CD4-positive, alpha-beta T cell treated with Interleukin-17A for 1 hour (primary cell): ENCODE measurements at places on chromosomes 7 and 10.

- DNase-seq: no peak
Measured at GRCh38 chr7:155066417-155066950, 3.6 kb upstream of the HTR5A start.

GRCh38 chr10:132162021-132162531 lies 24.7 kb upstream of the DPYSL4 start:
- peak; percentile 68 for DNase-seq

DNA sequence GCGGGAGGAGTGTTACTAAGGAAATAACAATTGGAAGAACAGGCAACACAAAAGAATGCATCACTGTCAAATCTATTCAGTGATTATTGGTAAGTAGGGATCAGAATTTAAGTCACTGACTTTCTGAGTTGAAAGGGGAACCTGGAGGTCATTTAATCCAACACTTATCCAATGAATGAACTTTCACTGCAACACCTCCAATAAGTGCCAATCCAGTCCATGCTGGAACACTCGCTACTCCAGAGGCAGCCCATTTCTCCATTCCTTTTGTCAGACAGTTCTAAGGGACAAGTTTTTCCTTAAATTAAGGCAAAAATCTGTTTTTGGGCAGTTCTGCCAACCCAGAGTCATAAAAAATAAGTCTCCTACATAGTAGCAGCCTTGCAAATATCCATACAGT lies 29.5 kb downstream of the FRA10AC1 start:
- no peak for DNase-seq

DNA sequence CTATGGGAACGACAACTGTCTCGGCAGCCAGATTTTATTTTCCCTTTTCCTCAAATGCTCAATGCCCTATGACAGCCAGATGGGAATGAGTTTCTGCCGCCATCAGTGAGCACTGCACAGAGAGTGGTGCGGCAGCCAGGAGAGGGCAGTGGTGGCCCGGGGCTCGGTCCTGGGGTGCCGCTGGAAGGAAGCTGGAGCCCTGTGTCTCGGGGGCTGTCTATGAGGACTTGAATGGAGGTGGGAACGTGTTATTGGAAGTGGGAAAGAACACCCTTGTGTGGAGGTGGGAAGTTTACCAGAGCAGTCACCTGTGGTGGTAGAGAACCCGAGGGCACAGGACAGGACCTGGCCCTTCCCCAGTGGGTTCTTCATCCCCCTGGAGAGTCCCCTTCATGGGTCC lies 35.8 kb downstream of the JAKMIP3 start:
- DNase-seq: no peak

GRCh38 chr7:3294432-3295100 lies 6.5 kb upstream of the SDK1 start:
- DNase-seq: no peak

DNA sequence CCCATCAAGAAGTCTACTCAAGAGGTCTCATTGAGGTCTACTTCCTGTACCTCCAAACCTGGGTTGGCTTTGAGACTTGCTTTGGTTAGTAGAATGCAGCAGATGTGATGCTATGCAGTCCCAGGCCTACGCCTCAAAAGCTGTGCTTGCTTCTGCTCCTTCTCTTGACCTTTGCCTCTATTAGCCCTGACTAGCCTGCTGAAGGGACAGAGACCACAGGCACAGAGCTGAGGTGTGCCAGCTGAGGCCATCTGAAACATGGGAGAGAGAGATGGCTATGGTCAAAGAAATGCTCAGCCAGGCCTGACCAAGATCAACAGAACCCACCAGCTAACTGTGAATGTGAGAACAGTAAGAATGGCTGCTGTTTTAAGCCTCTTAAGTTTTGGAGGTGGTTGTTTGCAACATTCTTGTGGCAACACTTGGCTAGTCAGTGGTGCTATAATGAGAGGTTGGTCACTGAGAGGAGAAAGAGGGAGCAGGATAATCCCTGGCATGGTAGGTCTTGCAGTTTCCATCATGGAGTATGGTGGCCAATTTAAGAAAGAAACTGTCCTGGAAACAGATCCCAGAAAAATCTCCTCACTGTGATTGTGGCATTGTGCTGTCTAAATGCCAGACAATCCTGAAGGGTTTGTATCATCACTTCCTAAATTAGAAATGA lies 176.1 kb upstream of the PHYHIPL start:
- no peak for DNase-seq

DNA sequence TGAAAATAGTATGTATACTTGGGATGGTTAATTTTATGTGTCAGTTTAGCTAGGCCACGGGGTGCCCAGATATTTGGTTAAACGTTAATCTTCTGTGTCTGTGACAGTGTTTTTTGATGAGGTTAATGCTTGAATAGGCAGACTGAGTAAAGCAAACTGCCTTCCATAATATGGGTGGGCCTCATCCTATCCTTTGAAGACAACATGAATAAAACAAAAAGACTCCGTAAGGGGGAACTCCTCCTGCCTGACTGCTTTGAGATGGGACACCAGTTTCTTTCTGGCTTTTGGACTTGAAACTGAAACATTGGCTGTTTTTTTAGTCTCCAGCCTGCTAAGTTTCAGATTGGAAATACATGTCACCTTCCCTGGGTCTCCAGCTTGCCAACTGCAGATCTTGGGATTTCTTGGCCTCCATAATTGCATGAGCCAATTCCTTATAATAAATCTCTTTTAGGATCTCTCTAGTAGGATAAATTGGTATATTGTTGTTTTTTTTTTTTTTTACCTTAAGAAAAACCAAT lies 59.9 kb upstream of the GLCCI1 start:
- no peak for DNase-seq

GRCh38 chr10:57168611-57169240 lies 807.7 kb upstream of the ZWINT start:
- DNase-seq: no peak

DNA sequence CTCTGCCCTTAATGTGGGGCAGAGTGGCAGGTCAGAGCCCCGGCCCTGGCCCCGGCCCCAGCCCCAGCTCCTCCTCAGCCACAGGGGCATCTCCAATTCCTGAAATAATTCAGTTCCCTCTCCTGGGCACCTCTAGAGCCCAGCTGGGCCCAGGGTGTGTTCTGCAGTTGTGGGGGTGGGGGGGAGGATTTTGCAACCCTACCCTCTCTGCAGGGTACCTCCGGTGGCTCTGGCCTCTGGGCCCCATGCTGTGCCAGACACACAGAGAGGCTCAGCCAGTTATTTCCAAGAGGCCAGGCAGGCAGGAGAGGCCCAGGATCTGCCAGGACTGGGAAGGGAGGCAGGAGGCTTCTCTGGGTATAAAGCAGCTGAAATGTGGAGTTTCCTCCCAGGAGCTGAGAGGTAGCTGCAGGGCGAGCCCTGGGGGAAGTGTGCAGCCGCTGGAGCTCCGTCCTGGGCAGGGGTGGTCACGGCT lies 47.9 kb downstream of the PWWP2B start:
- DNase-seq: no peak

DNA sequence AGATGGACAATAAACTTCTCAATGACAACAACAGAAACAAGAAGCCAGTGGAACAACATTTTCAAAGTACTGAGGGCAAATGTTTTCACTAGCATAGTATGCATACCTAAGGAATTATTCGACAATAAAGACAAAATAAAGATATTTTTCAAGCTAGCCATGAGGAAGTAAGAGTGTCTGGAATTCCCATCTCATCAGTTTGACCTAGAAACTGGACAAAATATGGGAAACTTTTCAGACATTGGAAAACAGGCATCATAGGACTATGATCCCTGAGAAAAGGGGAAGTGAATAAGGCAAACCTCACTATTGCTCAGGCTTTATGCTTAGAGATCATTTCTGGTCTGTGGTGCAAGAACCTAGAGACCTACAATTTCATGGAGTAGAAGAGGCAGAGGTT lies 86.3 kb downstream of the OAT start:
- no peak for DNase-seq

DNA sequence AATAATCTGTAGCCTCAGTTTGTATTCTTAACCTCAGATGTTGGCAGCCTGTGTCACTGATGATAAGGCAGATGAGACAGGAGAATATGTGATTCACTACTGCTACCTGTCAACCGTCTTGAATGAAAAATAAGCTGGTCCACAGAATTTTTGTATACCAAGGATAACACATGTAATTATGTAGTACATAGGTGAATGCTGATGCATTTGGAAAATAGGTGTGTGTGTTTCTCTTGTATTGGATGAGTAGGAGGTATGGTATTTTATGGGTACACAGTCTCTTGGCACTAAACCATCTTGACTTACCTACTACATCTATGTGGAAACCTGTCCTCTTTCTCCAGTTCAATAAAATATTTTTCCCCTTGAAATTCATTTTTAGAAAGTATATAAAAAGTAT lies 20.7 kb upstream of the ZRANB1 start:
- DNase-seq: no peak

DNA sequence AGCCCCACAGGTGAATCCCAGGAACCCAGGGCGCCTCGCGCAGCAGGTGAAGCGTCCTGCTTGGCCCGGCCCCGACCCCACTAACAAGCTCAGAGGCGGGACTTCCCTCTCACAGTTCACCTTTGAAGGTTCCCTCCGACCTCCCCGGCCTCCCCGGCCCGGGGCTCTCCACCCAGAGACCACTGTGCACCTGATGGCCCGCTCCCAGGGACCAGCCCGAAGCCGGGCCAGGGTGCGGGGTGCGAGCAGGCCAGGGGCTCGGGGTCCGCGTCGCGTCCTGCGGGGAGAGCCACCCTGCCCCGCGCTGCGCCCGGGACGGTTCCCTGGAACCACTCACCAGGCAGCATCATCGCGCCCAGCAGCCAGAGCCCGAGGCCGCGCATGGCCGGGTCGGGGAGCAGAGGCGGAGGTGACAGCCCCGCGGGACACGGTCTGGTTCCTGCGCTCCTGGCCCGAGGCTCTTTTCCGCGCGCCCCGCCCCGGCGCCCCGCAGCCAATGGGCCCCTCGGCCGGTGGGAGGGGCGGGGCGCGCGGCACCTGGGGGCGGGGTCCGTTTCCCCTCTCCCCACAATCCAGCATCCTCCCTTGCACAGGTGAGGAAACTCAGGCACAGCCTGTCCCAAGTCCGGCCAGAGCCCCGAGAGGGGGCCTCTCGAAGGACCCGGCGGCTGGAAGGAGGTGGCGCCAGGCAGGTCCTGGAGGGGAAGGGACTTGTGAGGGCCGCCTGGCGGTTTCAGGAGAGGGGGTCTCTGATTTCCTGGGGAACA lies at the start of gene ADAM8:
TSS of gene ADAM8 (minus strand) at position 434 of the 767 bp plus-strand sequence. CDS start at position 383, 51 bp downstream.
- DNase-seq: peak; percentile 75

- DNase-seq: no peak
Measured at GRCh38 chr7:2197436-2198155, 35.1 kb downstream of the MAD1L1 start.

- no peak for DNase-seq
Measured at GRCh38 chr7:79988653-79989052, 146.0 kb upstream of the GNAI1 start.

GRCh38 chr10:73584737-73585136 lies 6.4 kb downstream of the USP54 start:
- no peak for DNase-seq

DNA sequence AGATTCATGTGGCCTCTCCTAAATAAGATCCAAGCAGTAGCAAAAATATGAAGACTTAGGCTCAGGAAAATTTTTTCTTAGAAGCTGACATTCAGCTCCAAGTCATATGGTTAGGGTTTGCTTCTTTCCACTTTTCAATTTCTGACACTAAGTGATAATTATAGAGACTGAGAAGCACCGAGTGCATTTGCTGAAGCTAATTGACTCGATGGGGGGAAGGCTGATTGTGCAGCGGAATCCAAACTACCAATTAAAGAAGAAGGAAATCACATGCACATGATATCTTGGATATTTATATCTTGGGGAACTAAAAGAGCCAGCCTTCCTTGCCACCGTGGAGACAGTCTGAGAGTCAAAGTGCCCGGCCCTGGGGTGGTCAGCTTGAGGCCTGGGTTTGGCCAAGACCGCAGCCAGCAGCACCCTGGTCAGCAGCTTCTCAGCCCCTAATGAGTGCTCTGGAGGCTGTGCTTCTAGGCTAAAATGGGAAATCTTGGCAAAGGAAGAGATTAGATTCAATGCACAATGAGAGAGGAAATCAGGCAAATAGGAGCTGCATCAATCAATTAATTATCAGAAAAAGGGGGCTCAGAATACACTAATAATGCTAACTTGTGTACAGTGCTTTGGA lies 589.3 kb downstream of the NRG3 start:
- DNase-seq: no peak

GRCh38 chr10:22623633-22624253 lies 90.6 kb downstream of the PIP4K2A start:
- no peak for DNase-seq

GRCh38 chr10:74977913-74978847 lies 133.3 kb upstream of the SAMD8 start:
- DNase-seq: peak; percentile 73

DNA sequence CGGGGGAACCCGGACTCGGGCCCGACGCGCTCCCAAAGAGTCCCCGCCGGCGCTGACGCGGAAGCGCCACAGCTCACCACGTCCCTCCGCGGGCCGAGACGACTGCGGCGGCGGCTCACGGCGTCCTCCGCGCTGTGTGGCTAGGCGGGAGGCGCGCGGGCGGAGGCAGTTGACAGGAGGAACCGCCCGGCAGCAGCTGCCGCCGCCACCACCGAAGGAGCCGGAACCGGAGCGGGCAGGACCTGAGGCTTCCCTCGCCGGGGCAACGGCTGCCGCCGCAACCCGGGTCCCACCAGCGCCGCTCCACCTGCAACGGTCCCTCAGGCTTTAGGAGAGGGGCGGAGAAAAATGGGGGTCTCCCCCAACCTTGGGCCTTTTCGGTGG lies 334 bp downstream of the ZNF800 start:
- DNase-seq: peak; percentile 72

GRCh38 chr10:122487174-122487765 lies 25.9 kb downstream of the HTRA1 start:
- no peak for DNase-seq

DNA sequence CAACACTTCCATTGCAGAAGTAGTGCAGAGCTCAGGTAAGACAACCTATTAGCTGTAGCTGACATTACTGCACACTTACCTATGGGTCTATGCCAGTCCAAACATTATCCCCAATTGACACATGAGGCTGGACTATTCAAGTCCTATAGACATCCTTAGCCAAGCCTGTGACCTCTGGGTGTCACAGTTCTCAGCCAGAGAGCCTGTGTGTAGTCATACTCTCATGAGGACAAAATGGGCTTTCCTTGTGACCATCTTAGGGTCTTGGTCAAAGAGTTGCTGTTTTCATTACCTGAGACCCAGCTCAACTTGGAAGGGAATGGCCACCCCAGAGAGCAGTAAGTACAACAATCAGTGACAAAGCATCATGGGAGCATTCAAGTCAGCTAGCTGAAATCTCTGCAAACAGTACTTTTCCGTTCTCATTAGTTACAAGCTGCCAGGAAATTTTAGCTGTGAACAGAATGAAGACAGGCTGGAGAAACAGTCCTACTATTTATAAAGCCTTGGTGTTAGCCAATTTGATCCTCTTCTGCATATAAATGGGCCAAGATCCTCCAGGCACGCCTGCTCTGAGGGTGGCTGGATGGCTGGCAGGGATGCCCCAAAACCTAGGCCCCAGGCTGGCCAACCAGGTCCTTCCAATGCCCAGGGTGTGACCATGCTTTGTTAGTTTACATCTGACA lies 44.3 kb downstream of the NUDCD3 start:
- no peak for DNase-seq
